ENCODE measurements at places on chromosomes 11 and 22. TPM values are rescaled to one million over a fixed set of nuclear protein-coding genes. Genes with fewer than 3 reads are reported as not detected.

GRCh38 chr11:113840932-113841664, 34.3 kb downstream of the USP28 start:
- H3K27me3 ChIP-seq, result no peaks in the 10 kb centered on the region
- no peak for DNase-seq
- no peak overlapping the region for H3K27ac ChIP-seq

DNA sequence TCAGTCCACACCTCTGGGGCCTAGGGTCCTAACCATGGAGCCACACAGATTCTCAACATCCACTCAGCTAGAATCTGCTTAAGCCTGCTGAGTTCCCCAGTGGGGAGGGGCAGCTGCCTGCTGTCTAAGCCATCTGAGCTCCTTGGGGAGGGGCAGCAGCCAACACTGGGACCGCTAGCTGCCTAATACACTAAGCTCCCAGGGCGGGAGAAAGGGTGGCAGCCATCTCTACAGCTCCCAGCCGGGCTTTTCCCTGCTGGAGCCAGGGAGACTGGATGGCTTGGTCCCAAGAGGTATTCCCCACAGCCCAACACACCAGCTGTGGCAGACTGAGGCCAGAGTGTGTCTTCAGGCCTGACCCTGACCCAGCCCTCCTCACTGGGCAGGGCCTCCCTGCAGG, 217.3 kb upstream of the TMEM45B start:
- no peaks in the 10 kb centered on the region for H3K27me3 ChIP-seq
- no peaks in the 10 kb centered on the region for H3K36me3 ChIP-seq
- H3K4me1 ChIP-seq, result no peaks in the 10 kb centered on the region
- no peak overlapping the region for H3K27ac ChIP-seq

DNA sequence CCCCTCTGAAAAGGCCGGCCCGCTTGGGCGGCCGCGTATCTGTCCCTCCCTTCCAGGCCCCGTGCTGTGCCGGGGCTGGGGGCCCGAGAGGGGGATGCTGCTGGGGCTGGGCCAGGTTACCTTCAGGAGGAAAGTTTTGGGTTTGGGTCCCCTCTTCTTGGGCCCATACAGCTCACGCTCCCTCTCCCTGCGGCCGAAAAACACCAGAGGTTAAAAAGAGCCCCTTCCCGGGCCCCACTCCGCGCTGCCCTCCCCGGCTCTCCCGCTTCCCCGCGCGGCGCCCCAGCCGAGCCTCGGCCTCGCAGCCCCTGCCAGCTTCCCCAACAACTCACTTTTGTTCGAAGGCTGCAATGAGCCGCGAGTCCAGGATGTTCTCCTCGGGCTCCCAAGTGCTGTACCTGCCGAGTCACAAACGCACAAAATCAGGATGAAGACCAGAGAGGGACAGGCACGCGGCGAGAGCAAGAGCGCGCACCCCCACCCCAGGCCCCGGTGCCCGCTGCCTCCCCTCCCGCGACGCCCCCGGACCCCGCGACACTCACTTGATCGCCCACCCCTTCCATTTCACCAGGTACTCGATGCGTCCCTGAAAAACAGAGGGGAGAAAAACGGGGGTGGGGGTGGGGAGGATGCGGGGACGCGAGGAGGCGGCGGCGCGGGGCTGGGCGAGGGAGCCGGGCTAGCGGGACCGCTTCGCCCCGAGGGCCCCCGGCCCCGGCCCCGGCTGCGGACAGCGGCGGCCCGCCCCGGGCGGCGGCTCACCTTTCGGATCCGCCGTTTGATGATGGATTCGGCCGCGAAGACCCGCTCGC, 450 bp downstream of the CBX6 start:
- H3K27me3 ChIP-seq, result no peaks in the 10 kb centered on the region
- H3K27ac ChIP-seq, result peak overlapping the region; percentile 56
- H3K36me3 ChIP-seq, result peaks cover 20% of the 10 kb centered on the region
- peak; percentile 46 for DNase-seq
- peaks cover 53% of the 10 kb centered on the region for H3K4me1 ChIP-seq

DNA sequence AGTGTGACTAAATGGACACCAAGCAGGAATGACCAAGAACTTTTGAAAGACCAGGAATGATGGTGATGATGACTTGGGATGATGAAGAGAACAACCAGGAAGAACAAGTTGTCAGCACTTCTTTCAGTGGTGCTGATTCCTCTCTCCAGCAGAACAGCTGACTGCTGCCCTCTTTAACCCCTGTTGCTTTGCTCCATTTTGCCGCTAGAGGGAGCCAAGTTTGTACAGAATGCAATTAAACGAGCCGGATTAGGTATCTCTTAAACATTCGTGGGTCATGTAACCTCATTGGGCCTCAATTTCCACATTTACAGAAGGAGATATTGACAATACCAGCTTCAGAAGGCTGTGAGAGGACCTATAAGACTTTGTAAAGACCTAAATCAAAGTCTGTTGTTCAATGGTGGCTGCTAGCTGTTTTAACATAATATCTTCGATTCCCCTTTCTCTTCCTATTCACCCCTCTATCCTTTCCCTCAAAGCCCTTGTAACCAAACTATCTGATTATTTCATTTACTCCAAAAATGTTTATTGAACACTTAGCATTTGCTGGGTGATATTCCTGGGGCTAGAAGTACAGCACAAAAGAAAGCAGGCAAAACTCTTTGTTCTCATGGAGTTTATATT, 1.9 kb downstream of the OR4S1 start:
- H3K36me3 ChIP-seq, result no peaks in the 10 kb centered on the region
- H3K27me3 ChIP-seq, result no peaks in the 10 kb centered on the region
- H3K27ac ChIP-seq, result no peak overlapping the region
- no peak overlapping the region for H3K4me3 ChIP-seq
- no peaks in the 10 kb centered on the region for H3K4me1 ChIP-seq

DNA sequence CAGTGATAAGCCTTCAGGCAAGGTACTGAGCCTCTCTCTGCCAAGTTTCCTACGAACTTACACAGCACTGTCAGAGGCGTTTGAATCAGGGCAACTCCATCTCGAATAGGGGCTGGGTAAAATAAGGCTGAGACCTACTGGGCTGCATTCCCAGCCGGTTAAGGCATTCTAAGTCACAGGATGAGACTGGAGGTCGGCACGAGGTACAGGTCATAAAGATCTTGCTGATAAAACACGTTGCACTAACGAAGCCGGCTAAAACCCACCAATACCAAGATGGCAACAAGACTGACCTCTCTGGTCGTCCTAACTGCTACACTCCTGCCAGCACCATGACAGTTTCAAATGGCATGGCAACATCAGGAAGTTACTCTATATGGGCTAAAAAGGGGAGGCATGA, 20.4 kb upstream of the POGLUT3 start:
- H3K27me3 ChIP-seq, result no peaks in the 10 kb centered on the region
- H3K36me3 ChIP-seq, result no peaks in the 10 kb centered on the region
- no peak overlapping the region for H3K27ac ChIP-seq
- no peak for DNase-seq
- H3K4me1 ChIP-seq, result no peaks in the 10 kb centered on the region

DNA sequence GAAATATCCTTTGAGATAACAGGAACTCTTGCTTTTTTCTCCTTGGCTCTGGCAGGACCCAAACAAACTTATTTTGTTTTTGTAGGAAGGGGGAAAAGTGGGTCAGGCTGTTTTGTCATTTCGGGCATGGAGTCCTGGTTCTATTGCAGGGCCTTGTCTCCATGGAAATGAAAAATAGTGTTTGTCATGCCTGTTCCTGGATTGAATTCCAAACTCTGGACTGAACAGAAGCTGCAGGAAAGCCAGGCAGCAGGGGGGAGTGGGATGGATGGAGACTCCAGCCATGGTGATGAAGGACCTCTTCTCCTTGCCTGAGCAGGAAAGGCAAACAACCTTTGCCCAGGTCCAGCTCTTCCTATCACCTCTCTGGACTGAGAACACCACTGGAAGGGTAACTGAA, 87.0 kb downstream of the SCN3B start:
- no peak for DNase-seq
- no peaks in the 10 kb centered on the region for H3K27me3 ChIP-seq
- H3K27ac ChIP-seq, result no peak overlapping the region
- no peak overlapping the region for H3K4me3 ChIP-seq

Gene BTBD18
- 0.34 TPM for polyA plus RNA-seq

GRCh38 chr11:12642040-12642439, 32.2 kb upstream of the TEAD1 start:
- H3K27ac ChIP-seq, result no peak overlapping the region
- H3K4me1 ChIP-seq, result no peaks in the 10 kb centered on the region
- H3K4me3 ChIP-seq, result no peak overlapping the region
- DNase-seq, result no peak

GRCh38 chr11:71188073-71188472, 64.3 kb downstream of the SHANK2 start:
- no peaks in the 10 kb centered on the region for H3K36me3 ChIP-seq
- no peak overlapping the region for H3K4me3 ChIP-seq
- no peaks in the 10 kb centered on the region for H3K27me3 ChIP-seq
- no peak for DNase-seq
- H3K27ac ChIP-seq, result no peak overlapping the region

Gene C1QTNF4
- polyA plus RNA-seq, result not detected

Gene YPEL4
- polyA plus RNA-seq, result 0.23 TPM

Gene HBG2
- polyA plus RNA-seq, result not detected

GRCh38 chr11:15873501-15873900, 482.8 kb downstream of the SOX6 start:
- H3K27ac ChIP-seq, result no peak overlapping the region
- H3K27me3 ChIP-seq, result no peaks in the 10 kb centered on the region
- no peak for DNase-seq

GRCh38 chr11:122745111-122745510, 89.6 kb downstream of the UBASH3B start:
- H3K36me3 ChIP-seq, result no peaks in the 10 kb centered on the region
- peak overlapping the region; percentile 59 for H3K27ac ChIP-seq
- no peak for DNase-seq
- no peaks in the 10 kb centered on the region for H3K27me3 ChIP-seq

Gene P4HA3
- not detected for polyA plus RNA-seq

DNA sequence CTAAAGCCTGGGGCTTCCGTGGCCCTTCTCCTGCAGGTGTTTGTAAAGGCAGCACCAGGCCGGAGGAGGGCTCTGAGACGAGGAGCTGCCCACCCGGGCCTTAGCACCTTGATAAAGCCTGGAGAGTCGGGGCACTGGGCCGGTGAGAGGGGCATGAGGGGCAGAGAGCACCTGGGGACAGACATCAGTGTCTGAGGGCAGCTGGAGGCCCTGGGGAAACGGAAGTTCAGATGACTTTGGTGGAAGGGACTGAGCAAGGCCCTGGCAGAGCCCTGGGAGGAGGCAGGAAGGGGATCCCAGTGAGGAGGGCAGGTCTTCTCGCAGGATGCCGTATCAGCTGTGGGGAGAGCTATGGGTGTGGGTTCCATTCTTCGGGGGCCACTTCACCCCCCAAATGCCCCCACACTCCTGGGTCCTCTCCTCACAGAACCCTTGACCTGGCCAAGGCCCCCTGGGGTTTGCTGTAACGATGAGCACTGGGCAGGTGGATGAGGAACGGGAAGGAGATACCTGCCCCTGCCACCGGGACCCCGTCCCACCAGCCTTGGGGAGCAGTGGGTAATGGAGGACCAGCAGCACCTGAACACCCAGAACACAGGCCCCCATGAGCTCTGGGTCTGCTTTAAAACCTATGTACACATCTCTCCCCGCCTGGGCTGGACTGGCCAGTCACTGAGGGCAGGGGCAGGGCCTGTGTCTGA, 7.4 kb downstream of the C1QTNF6 start:
- H3K4me3 ChIP-seq, result no peak overlapping the region
- H3K27ac ChIP-seq, result no peak overlapping the region
- DNase-seq, result no peak
- H3K27me3 ChIP-seq, result no peaks in the 10 kb centered on the region

DNA sequence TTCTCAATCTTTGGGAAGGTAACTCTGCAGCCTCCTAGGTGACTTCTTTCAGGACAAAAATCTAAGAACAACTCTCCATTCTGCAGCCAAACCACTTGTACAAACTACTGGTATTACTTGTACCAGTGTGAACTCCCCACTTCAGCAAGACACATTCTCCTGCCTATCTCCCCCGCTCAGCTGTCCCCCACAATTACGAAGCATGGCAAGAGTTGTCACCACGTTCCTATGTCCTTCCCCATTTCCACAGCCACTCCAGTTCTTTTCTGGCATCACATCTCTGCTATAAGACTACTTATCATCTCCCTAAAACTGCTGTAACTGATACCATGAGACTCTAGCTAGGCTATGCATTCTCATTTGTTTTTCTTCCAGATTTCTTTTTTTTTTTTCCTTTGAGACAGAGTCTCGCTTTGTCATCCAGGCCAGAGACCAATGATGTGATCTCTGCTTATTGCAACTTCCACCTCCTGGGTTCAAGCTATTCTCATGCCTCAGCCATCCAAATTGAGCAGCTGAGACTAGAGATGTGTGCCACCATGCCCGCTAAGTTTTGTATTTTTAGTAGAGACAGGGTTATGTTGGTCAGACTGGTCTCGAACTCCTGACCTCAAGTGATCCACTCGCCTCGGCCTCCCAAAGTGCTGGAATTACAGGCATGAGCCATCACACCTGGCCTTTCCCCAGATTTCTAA, 71.9 kb upstream of the CDON start:
- H3K27ac ChIP-seq, result no peak overlapping the region
- H3K4me3 ChIP-seq, result no peak overlapping the region
- H3K36me3 ChIP-seq, result no peaks in the 10 kb centered on the region
- H3K27me3 ChIP-seq, result no peaks in the 10 kb centered on the region
- no peaks in the 10 kb centered on the region for H3K4me1 ChIP-seq

GRCh38 chr11:87114093-87114492, 76.4 kb downstream of the TMEM135 start:
- H3K27me3 ChIP-seq, result no peaks in the 10 kb centered on the region
- no peak for DNase-seq
- H3K4me3 ChIP-seq, result no peak overlapping the region
- H3K4me1 ChIP-seq, result no peaks in the 10 kb centered on the region
- H3K36me3 ChIP-seq, result no peaks in the 10 kb centered on the region

DNA sequence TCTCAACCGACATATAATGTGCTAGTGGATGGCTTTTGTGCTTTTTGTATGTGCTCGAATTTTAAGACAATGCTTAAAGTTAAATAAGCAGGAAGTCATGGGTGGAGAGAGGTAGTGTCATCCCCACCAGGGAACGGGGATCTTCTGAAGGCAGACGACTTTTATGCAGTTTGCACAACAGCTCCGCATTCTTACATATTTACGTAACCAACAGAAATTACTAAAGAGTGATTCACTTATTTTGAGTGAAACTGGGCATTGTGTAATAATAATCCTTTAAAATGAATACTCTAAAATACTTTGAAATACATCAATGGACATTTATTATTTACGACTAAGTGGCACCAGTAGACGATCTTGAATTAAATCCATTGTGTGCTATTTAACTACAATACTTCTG, 305.1 kb downstream of the CNTN5 start:
- H3K36me3 ChIP-seq, result no peaks in the 10 kb centered on the region
- no peak overlapping the region for H3K27ac ChIP-seq
- no peak overlapping the region for H3K4me3 ChIP-seq
- DNase-seq, result no peak

DNA sequence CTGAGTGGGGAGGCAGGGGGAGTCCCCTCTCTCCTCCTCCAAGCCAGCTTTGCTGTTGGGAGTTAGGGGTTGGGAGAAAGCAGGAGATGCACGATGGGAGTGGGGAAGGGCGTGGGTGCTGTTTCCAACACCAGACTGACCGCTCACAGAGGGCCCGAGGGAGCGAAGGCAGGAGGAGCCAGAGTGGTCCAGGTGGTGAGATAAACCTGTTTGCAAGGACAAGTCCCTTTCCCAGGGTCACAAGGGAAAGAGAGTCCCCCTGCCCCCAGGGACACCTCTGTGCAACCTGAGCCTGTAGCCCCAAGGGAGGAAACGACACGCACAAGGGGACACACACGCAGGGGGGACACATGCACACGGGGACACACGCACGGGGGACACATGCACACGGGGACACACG, 42.2 kb downstream of the WNT11 start:
- no peaks in the 10 kb centered on the region for H3K36me3 ChIP-seq
- H3K4me3 ChIP-seq, result no peak overlapping the region
- no peaks in the 10 kb centered on the region for H3K27me3 ChIP-seq
- no peaks in the 10 kb centered on the region for H3K4me1 ChIP-seq
- DNase-seq, result no peak
- no peak overlapping the region for H3K27ac ChIP-seq
